ENCODE measurements at places on chromosomes 1 and 21.

DNA sequence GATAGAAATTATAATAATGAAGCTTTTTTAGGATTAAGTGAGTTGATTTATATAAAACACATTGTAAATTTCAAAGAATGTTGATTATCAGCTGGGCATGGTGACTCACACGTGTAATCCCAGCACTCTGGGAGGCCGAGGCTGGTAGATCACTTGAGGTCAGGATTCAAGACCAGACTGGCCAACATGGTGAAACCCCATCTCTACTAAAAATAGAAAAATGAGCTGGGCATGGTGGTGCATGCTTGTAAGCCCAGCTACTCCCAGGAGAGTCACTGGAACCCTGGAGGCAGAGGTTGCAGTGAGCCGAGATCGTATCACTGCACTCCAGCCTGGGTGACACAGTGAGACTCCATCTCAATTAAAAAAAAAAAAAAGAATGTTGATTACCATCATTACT, 18.4 kb downstream of the ADAMTS1 start:
- DNase-seq: no peak

GRCh38 chr1:221777431-221778072, 35.7 kb upstream of the DUSP10 start:
- no peak for DNase-seq

DNA sequence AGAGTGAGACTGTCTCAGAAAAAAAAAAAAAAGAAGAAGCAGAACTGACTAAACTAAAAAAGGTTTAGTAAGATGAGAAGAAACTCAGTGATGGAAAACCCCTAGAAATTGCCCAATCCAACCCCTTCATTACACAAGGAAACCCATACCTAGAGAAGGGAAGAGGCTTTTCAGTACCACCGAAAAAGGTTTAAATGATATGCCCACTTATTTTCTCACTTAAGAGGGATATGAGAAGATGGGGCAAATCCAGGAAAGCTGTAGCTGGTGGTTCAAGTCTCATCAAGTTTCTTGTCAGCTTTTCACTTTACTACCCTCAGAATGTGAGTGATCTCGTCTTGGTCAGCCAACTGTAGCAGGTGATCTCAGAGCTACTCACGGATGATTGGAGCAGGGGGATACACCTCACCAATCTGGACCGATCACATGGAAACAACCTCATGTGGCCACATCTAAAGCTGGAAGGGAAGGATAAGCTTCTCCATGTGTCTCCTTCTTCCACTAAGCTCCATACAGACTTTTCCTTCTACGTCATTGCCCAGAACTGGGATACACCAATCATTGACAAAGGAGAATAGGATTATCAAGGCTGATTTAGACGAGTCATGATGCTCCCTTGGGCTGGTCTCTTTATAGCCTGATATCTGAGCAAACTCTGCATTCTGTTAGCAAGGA, 126.7 kb upstream of the POU3F1 start:
- no peak for DNase-seq

DNA sequence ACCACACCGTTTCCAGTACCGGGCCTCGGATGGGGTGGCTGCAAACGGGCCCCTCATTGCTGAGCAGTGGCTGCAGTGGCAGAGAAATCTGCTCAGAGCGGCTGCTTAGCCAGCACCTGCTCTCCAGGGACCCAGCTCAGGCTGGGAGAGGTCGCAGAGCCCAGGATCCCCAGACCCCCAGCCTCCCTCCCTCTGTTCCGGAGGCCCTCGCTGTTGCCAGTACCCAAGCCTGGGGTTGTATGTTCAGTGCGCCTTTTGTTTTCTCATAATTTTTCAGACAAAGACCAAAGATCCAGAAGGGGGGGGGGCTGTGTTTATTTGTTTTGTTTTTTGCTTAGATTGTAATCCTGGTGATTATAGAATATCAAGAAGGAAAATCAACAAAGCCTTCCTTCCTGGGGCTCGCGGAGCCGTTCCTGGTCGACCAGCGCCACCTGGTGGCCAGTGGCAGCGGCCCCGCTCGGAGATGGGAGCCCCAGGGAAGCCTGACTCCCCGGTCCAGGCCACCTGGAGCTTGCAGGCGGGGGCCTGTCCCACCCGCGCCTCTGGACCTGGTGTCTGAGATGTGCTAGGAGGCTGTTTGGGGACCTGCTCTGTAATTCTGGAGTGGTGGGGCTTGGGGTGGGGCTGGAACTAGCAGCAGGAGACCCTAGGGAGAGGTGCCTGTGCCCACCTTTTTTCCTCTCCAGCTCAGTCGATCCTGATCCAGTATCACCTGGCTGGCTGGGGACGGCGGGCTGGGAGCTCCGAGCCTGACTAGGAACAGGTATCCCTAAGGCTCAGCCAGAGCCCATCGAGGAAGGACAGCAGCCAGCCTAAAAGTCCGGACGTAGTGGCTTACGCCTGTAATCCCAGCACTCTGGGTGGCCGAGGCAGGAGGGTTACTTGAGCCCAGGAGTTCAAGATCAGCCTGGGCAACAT, 123.9 kb upstream of the VAMP3 start:
- DNase-seq: peak; percentile 48

- DNase-seq: peak; percentile 27
These were observed 11.9 kb downstream of the LHX4 start for GRCh38 chr1:180241716-180242544.

DNA sequence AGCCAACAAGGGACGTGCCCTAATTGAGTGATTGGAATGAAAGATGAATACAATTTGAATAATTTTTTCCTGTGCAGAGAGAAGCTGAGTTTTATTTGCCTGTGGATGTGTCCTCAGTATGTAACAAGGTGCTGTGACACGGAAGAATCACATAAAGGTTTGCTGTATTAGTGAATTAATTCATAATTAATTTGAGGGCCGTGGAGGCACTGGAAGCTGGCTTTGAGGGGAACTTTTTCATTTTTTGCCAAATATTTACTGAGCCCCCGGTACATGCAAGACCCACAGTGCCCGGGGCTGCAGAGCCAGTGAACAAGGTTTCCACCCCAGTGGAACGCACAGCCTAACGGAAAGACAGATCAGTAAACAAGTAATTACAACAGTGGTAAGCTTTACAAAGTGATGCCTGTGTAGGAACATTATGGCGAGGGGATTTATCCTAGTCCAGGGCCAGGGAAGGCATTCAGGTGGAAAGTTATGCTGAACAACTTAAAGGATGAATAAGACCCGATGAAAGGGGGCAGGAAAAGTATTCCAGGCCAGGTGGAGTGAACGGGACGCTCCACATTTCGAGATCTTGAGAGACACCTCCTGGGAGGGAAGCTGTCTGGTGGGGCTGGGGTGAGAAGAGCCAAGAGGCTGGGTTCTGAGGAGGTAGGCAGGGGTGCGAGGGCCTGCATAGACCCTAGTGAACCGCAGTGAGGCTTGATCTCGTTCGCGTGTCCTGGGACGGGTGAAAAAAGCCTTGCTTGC, 773 bp upstream of the RCC2 start:
- DNase-seq: no peak

DNA sequence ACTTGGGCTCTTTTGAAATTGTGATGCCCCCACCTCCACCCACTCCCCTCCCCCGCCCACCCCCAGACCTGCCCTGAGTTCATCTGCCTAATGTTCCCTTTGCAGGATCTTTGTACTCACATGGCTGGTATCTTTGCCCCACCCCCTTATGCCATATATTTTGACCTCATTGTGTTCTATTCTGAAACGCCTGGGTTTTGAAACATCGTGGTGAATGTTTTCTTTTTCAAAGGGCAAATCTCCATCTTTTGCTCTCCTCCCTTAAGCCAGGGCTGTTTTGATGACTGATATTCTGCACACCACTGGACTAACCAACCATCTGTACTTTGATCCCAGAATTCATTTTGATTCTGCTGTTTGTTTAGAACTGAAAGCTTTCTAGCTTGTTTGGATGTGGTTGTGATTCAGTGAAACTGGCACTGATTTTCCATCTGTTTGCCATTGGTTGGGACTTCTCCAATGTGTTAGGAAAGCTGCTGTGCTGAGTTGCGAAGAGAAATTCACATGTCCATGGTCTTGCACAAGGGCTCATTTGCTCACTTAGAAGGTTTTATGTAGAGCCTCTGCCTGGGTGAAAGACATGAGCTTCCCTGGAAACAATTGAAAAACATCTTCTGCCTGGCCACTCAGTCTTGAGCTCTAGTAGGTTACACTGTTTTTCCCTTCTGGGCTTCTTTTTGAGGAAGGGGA, 16.5 kb downstream of the SMAP2 start:
- no peak for DNase-seq

DNA sequence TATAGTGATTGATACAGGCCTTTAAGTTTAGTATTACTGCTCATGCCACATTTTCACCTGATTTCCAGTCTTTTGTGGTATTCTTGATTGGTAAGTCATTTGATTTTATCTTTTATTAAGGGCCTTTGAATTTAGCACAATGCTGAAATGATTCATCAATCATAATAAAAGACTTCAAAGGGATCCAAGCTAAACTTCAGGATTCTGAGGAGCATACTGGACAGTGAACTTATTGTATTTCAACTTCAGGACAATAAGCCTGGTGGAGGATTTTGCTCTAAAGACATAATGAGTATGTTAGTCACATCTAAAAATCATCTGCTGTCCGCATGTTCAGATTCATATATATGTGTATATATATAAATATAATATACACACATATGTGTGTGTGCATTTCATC, 233.3 kb downstream of the SETD4 start:
- no peak for DNase-seq
